ENCODE measurements at places on chromosomes 3 and 15.

- no peak for DNase-seq
Observed at GRCh38 chr3:45617430-45618080, 23.0 kb downstream of the LIMD1 start.

GRCh38 chr3:197231321-197231720 is 67.1 kb downstream of the DLG1 start:
- DNase-seq: no peak

DNA sequence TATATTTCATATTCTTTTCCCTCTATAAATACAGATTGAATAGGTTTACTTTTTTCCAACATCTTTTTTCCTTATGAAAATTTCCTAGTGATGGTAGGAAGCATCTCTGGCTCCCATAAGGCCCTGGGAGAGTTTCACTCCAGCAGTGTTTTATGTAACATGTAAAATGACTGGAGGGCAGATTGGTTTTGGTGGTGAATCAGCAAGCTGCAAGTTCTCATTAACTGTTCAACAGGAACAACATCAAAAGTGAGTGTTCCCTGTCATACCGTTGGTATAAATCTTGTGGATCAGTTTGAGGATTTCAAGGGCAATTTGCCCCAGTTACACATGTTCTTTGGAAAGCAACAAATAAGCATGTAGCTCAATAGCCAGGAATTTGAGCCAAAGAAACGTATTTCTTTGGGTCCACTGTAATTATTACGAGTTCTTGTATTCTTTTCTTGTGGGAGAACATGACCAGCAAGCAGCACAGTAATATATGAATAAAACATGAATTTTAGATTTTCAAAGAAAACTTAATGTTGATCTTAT is 345.7 kb downstream of the SV2B start:
- no peak for DNase-seq

GRCh38 chr3:45795882-45796765 is at the start of gene SLC6A20:
Gene SLC6A20 (minus strand): TSS chr3:45796536. CDS start chr3:45796419, 117 bp downstream.
- DNase-seq: no peak

- DNase-seq: no peak
Observed at GRCh38 chr15:56838085-56838484, 80.4 kb upstream of the TCF12 start.
